PC-3 (cell line): ENCODE measurements at places on chromosomes 5 and 9. TPM values are rescaled to one million over a fixed set of nuclear protein-coding genes. Genes with fewer than 3 reads are reported as not detected.
A peak's percentile ranks its signal among the peaks of the same experiment; 100 is the strongest.

GRCh38 chr5:6936031-6936430 is 222.8 kb downstream of the TENT4A start:
- no peak for DNase-seq

- no peak for DNase-seq
Observed at GRCh38 chr5:172733131-172733973, 37.6 kb downstream of the DUSP1 start.

DNA sequence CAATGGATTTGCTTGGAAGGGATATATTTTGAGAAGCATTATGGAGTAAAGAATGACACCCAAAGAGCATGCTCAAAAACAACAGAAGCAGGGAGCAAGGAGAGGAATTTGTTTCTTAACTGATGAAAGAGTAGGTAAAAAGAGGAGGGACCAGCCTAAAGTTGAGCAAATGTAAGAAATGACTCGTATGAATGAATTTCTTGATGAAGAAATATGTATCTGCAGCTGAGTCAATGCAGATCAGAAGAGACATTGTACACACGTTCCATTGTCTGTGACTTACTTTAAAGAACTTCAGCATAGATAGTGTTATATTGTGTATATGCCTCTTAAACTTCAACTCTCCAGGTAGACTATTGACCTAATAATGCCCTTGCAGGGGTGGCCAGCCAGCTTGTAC is 112.7 kb upstream of the NREP start:
- no peak for DNase-seq

DNA sequence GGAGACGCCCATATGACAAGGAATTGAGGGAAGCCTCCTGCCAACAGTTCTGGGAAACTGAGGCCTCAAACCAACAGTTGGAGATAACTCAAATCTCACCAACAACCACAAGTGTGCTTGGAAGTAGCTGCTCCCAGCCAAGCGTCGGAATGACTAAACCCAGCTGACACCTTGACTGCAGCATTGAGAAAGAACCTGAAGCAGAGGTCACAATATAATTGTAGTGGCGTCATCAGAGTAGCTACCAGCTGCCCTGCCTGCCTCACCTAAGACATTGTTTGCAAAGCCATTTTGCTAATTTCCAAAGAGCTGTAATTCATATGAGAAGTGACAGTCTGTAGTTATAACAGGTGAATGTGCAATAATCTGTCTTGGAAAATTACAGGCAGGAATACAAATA is 40.8 kb upstream of the ANKRD31 start:
- no peak for DNase-seq

- DNase-seq = no peak
Observed at GRCh38 chr5:151483176-151483575, 35.8 kb downstream of the SLC36A1 start.

GRCh38 chr9:12014488-12014887 is 678.7 kb upstream of the TYRP1 start:
- DNase-seq = no peak

GRCh38 chr9:69834056-69834455 is 13.4 kb downstream of the CFAP95 start:
- no peak for DNase-seq

- DNase-seq = no peak
Observed at GRCh38 chr5:106587-106986, 14.6 kb downstream of the PLEKHG4B start.

- no peak for DNase-seq
Observed at GRCh38 chr5:54194318-54194717, 116.1 kb downstream of the ARL15 start.

GRCh38 chr5:124355928-124356327 is 390.5 kb downstream of the ZNF608 start:
- no peak for DNase-seq

DNA sequence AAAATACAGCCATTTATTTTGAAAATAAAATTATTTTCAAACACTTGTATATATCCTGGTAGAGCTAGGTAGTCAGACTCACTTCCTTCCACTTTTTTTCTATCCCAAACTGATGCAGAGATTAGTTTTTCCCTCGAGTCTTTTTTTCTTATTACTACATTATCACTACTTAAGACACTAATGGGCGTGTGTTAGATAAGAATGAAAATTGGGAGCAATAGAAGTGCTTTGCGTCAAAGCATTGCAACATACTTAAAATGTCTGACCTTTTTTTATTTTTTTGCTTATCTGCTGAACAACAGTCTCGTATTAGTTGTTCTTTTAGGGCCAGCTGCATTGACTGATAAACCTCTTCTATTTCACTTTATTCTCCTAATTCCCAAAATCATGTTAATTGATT is 1278.7 kb downstream of the CDH12 start:
- DNase-seq = no peak

DNA sequence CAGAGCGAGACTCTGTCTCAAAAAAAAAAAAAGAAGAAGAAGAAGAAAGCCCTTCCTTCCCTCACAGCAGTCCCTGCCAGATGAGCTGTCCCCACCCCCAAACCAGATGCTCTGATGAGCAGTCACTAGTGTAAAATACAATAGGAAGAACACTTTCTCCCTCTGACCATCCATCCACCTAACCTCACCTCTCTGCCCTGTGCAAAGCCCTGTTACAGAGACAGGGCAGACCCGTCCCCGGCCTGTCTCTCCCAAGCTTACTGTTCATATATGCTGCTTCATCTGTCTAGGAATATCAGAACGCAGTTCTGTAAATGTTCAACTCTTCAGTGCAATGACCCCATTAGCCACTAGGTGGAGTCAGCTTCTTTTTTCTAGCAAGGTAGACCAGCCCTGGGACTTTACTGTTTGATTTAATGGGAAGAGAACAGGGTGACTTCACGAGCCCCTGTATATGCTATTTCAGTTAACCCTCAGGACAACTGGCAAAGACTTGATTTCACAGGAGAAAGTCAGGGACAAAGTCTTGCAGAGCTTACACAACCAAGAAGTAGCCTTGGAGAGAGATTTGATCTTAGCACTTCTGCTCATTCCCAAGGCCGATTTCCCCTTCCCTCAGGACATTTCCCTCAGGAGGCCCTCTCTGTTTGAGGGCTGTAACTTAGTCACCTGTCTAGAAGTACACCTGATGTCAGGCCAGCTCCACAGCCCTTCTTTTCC is 14.9 kb upstream of the FGFR4 start:
- peak; percentile 96 for DNase-seq

GRCh38 chr9:89640361-89640760 is 35.5 kb downstream of the GADD45G start:
- DNase-seq = no peak

- no peak for DNase-seq
Observed at GRCh38 chr5:138870611-138871010, 4.5 kb downstream of the LRRTM2 start.

DNA sequence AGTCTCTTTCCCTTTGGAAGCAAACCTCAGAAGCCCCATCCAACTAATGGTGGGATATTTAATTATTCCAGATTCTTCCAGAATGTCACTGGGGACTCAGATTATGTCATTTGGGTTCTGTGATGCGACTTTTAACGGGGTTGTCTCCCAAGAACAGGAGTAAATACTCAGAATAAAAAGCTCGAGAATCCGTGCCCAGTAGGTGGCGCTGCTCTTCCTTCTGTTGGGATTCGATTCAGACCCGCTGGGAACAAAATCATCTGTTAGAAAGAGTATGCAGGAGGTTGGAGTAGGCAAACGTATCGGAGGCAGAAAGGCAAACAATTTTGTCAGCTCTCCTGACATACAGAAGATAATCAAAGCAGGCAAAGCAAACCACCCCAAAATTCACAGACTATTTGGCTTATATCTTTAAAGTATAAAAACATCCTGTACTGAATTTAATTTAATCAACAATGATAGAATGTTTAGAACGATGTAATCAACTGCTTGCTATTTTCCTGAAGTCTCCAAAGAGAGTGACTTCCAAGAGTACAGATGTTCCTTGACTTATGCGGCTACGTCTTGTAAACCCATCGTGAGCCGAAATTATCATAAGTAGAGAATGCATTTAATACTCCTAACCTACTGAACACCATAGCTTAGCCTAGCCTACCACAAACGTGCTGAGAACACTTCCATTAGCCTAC is 169.8 kb upstream of the RAI14 start:
- peak; percentile 94 for DNase-seq

DNA sequence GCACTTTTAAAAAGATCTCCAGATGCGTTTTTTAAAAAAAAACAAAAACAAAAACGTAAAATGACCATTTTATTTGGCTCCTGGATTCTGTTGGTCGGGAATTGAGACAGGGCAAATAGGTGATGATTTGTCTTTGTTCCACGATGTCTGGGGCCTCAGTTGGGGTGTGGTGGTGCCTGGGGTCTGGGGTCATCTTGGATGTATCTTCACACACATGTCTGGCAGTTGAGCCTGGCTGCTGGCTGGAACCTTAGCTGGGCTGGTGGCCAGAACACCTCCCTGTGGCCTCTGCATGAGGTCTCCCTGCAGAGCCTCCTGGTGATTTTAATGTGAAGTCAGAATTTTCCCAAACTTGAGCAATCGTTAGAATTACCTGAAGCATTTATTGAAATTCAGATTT is 42.5 kb upstream of the BASP1 start:
- DNase-seq = no peak

- no peak for DNase-seq
Observed at GRCh38 chr5:134114886-134115805, 665 bp downstream of the TCF7 start.

DNA sequence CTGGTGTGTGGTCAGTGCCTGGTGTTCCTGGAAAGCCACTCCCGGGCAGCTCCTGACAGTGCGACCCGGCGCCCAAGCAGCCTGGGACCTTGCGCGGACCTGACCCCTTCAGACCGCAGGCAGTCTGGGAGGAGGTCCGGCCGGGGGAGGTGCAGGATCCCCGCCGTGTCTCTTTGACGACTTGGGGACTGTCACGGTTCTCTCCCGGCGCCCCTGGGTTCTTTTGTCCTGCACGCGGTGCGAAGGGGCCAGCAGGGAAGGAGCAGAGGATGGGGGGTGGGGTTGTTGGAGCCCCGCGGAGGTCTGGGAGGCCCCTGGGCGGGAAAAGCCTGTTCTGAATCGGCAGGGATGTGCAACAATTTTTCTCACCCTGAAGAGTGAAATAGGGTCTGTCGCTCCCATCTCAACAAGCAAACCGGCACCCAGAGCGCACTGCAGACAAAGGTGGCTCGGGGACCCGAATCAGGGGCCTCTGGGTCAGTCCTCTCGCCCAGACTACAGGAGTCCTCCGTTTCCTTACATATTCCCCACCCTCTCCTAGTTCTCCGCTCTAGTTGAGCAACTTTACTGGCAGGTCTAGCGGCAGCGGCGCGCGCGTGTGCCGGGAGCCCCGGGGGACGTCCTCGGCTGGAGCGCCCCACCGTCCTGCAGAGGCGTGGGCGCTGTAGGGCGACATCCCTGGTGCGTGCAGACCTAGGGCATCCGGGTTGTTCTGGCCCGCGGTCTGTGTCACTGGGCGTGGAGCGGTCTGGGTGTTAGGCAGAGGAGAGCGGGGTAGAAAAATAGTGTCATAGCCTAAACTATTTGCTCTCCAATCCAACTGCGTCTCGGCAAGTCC is 1.2 kb downstream of the VCAN start:
- DNase-seq = no peak

DNA sequence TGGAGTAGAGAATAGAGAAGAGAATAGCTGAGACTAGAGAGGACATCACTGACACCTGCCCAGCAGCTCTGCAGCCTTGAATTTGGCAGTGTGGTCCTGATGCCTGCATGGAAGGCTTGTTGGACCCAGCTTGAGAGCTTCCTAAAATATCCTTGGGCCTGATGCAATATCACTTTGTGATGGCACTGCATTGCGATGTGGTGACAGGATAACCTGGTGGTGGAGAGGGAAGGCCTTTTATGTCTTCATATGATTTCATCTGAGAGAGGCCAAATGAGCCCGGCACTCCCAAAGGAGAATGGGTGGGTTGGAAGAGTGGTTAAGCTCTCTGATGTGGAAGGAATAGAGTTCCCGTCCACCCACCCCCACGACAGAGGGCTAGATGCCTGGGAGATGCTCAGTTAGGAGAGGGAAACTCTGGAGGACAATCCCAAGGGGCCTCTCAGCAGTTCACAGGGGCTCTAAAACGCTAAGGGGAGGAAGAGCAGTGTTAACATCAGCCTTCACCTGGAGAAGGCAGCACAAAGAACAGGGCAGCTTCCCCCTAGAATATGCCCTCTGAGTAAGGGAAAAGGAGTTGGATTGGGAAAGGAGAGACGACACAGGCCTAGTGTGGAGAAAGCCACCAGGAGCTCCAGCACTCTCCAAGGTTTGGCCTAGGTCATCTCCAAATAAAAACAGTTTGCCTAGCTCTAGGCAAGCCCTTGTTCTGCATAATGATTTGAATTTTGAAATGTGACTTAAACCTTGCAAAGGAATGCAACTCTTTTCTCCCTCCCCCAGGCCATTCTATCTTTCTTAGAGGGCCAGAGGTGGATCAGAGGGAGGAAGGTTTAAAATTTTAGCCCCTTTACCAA is 99.8 kb upstream of the SSBP2 start:
- no peak for DNase-seq

- no peak for DNase-seq
Observed at GRCh38 chr9:34502471-34502870, 20.3 kb downstream of the ENHO start.

DNA sequence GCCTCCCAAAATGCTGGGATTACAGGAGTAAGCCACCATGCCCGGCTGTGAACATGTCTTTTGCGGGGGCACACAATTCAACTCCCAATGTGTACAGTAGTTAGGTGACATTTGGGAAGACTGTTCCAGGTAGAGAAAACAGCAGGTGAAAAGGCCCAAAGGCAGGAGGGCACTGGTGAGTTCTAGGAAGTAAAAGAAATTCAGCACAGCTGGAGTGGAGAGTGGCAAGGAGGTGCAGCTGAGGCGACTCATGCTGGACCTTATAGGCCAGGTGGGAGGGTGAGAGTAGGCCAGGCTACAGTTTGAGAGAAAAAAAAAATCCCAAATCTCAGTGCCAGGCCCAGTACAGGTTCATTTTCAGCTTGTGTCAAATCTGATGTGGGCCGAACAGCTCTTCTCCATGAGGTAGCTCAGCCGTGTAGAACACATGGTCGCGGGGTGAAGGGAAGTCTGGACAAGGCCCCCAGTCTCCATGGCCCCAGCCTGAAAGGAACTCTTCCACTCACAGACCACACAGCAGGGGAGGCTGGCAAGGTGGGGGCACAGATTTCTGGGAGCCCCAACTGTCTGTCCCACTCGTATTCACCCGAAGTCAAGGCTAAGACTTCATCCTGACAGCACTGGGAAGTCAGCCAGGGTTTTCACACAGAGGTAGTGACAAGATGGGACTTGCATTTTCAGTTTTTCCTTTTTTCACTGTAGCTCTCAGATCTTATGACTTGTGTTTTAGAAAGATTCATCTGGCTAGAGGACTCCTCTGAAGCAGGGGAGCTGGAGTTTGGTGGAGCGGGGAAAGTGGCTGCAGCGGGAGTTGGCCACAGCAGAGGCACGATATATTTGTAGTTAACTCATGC is 4.5 kb upstream of the HNRNPAB start:
- DNase-seq = no peak

Gene DENND4C
- total RNA-seq = 20.9 and 22.6 TPM in 2 replicates

Gene LHX3
- not detected in 2 replicates for total RNA-seq

Gene CHD1
- 45.9 and 52.3 TPM in 2 replicates for total RNA-seq

Gene ADAMTSL1
- total RNA-seq = 0.26 TPM in 1 of 2 replicates, not detected in the other

Gene PCDHGA2
- total RNA-seq = not detected in 2 replicates

Gene CENPK
- 8.0 and 8.6 TPM in 2 replicates for total RNA-seq

Gene TEK
- total RNA-seq = 0.07 TPM in 1 of 2 replicates, not detected in the other

Gene GABRG2
- total RNA-seq = not detected in 2 replicates

Gene PTPRD
- total RNA-seq = 0.63 TPM in 1 of 2 replicates, not detected in the other

Gene INSYN2B
- 1.1 and 1.5 TPM in 2 replicates for total RNA-seq
